ENCODE measurements at places on chromosomes 13 and 19. TPM values are rescaled to one million over a fixed set of nuclear protein-coding genes. Genes with fewer than 3 reads are reported as not detected.

The CD177 gene
- 0.05 TPM for total RNA-seq

The PLA2G4C gene
- 28.4 TPM for total RNA-seq

The TMPRSS9 gene
- under 0.01 TPM for total RNA-seq

The ZNF491 gene
- 1.5 TPM for total RNA-seq

The GET3 gene
- 66.9 TPM for total RNA-seq

The TEX101 gene
- total RNA-seq, result not detected

The AKAP8L gene
- 49.0 TPM for total RNA-seq

The MRPS31 gene
- total RNA-seq, result 17.0 TPM

The ICAM5 gene
- 0.09 TPM for total RNA-seq

The CNN1 gene
- total RNA-seq, result 1.2 TPM

The NKG7 gene
- total RNA-seq, result not detected

The IQCN gene
- under 0.01 TPM for total RNA-seq

The IGSF23 gene
- total RNA-seq, result not detected

The TBXA2R gene
- 1.3 TPM for total RNA-seq

The KLK3 gene
- not detected for total RNA-seq

The WDR62 gene
- total RNA-seq, result 8.0 TPM

The GAS6 gene
- total RNA-seq, result 147 TPM

The KLK12 gene
- not detected for total RNA-seq

The NEK5 gene
- 0.34 TPM for total RNA-seq

The TMIGD2 gene
- not detected for total RNA-seq

The TMEM221 gene
- total RNA-seq, result not detected

Data from dermis blood vessel endothelial cell (primary cell).